ENCODE measurements at places on chromosomes 1 and 21.

DNA sequence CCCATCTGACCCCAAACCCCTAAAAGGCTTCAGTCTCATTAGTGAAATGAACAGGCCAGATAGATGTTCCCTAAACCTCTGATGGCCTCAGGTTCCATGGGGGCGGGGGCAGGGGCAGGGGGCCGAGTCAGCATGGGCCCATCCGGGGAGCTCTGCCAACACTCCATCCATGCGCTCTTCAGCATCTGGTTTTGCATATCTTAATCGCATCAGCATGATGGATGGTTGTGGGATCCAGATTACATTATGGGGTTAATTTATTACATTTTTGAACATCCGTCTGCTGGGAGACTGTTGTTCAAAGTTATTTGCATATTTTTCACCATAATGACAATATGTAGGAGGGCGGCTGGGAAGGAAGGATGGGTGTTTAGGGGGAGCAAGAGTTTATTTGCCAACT, 3.1 kb upstream of the MAD2L2 start:
- H3K36me3 ChIP-seq: no peaks in the 10 kb centered on the region
- no peak overlapping the region for H3K27ac ChIP-seq
- H3K4me1 ChIP-seq: peaks cover 25% of the 10 kb centered on the region
- peaks cover 11% of the 10 kb centered on the region for H3K27me3 ChIP-seq
- DNase-seq: no peak

GRCh38 chr1:14786681-14787080, 188.2 kb downstream of the KAZN start:
- H3K4me3 ChIP-seq: no peak overlapping the region
- H3K27ac ChIP-seq: no peak overlapping the region
- DNase-seq: no peak
- no peaks in the 10 kb centered on the region for H3K36me3 ChIP-seq

GRCh38 chr1:216215169-216215568, 208.1 kb downstream of the USH2A start:
- no peaks in the 10 kb centered on the region for H3K27me3 ChIP-seq
- H3K27ac ChIP-seq: no peak overlapping the region
- DNase-seq: no peak
- H3K36me3 ChIP-seq: no peaks in the 10 kb centered on the region

- no peak overlapping the region for H3K4me3 ChIP-seq
- H3K27ac ChIP-seq: no peak overlapping the region
- no peaks in the 10 kb centered on the region for H3K27me3 ChIP-seq
- peaks cover 17% of the 10 kb centered on the region for H3K4me1 ChIP-seq
- no peaks in the 10 kb centered on the region for H3K36me3 ChIP-seq
- DNase-seq: no peak
These were observed 158.9 kb upstream of the JUN start for GRCh38 chr1:58942759-58943191.

DNA sequence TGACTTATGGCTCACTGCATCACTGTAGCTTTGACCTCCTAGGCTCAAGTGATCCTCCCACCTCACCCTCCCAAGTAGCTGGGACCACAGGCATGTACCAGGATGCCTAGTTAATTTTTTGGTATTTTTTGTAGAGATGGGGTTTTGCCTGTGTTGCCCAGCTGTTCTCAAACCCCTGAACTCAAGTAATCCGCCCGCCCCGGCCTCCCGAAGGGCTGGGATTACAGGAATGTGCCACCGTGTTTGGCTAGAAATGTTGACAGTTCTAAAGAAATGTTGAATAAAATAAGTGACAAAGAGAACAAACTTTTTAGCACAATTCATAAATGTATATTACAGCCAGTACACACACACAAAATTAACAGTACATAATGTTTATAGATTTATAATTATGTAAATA, 1586.1 kb downstream of the NCAM2 start:
- H3K27ac ChIP-seq: no peak overlapping the region
- no peak for DNase-seq
- H3K4me3 ChIP-seq: no peak overlapping the region
- H3K27me3 ChIP-seq: no peaks in the 10 kb centered on the region

GRCh38 chr1:114021665-114022099, 42.4 kb downstream of the OLFML3 start:
- no peak overlapping the region for H3K27ac ChIP-seq
- H3K4me3 ChIP-seq: no peak overlapping the region
- no peaks in the 10 kb centered on the region for H3K36me3 ChIP-seq
- H3K27me3 ChIP-seq: no peaks in the 10 kb centered on the region
- no peaks in the 10 kb centered on the region for H3K4me1 ChIP-seq

DNA sequence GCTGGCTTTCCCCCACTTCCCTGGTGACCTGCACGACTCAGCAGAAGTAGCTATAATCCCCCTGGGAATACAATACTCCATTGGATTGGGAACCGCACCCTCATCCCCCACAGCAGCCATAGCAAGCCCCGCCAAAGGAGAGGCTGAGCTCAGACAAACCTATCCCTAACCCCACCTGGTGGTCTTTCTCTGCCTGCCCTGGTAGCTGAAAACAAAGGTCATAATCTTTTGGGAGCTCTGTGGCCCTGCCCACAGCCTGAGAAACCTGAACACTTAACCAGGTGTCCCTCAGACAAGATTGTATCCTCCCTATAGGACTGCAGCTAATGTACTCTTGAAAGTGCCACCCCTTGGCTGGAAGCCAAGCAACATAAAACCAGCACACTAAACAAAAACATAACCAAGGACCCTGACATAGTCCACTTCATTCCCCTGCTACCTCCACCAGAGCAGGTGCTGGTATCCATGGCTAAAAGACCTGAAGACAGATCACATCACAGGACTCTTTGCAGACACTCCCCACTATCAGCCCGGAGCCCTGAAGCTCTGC, 71.6 kb upstream of the RUNX1 start:
- H3K27ac ChIP-seq: no peak overlapping the region
- H3K4me3 ChIP-seq: no peak overlapping the region
- no peak for DNase-seq
- H3K36me3 ChIP-seq: no peaks in the 10 kb centered on the region

DNA sequence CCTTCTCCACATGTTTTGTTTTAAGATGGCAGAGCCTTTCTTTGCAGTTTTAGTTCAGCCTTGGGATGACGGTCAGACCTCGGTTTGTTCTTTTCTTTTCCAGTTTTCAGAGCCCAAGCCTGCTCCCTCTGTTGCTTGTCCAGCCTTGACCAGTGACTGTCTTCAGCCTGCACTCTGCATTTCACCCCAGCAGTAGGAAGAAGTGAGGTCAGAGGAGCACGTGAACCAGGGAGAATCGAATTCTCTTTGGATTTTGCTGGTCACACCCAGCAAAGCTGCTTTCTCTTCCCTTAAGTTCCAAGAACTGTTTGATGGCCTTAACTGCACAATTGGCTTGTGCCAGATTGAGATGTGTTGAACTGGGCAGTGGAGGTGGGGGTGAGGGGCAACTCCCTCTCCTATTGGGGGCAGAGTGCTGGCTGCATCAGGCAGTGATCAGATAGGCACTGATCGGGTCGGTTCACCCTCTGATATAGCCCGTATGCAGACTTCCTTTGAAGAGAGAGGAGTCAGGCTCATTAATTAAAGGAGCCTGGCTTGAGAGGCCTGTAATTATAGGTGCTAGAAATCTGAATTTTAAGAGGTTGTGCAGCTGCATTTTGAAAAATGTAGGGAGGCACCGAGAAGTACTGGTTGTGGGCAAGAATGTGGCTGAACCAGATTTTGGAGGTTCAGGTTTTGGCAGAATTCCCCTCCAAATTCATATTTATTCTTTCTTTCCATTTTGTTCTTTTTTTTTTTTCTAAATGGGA, 42.4 kb downstream of the PEX14 start:
- no peak for DNase-seq
- peaks cover 53% of the 10 kb centered on the region for H3K4me1 ChIP-seq
- H3K4me3 ChIP-seq: no peak overlapping the region
- H3K36me3 ChIP-seq: no peaks in the 10 kb centered on the region
